ENCODE measurements at places on chromosomes 3 and 15. TPM values are rescaled to one million over a fixed set of nuclear protein-coding genes. Genes with fewer than 3 reads are reported as not detected.

Gene SCN11A
- 0.07 TPM for total RNA-seq

Gene IL16
- 3.3 TPM for total RNA-seq

Gene NR2E3
- not detected for total RNA-seq

Gene ADAMTS7
- 0.75 TPM for total RNA-seq

Gene IVD
- 56.4 TPM for total RNA-seq

Gene CHRD
- total RNA-seq = 17.7 TPM

Gene LSMEM2
- total RNA-seq = not detected

Gene APBA2
- total RNA-seq = not detected

Gene ASTE1
- 11.4 TPM for total RNA-seq

Gene SOX14
- total RNA-seq = not detected

Gene ZPLD1
- not detected for total RNA-seq

Gene KIF7
- total RNA-seq = not detected

Gene CCDC71
- 18.4 TPM for total RNA-seq

All from Karpas-422 (cell line).